Sciatic nerve (tissue), 2 donors: ENCODE measurements at places on chromosomes 5 and 9. TPM values are rescaled to one million over a fixed set of nuclear protein-coding genes. Genes with fewer than 3 reads are reported as not detected.

GRCh38 chr5:51860532-51861018 lies 477.3 kb downstream of the ISL1 start:
- DNase-seq: no peak

The AGGF1 gene
- total RNA-seq: 18.1 TPM

- no peak for DNase-seq
Measured at GRCh38 chr5:10266137-10266536, 16.1 kb downstream of the CCT5 start.

The PCA3 gene
- total RNA-seq: 0.18 TPM

DNA sequence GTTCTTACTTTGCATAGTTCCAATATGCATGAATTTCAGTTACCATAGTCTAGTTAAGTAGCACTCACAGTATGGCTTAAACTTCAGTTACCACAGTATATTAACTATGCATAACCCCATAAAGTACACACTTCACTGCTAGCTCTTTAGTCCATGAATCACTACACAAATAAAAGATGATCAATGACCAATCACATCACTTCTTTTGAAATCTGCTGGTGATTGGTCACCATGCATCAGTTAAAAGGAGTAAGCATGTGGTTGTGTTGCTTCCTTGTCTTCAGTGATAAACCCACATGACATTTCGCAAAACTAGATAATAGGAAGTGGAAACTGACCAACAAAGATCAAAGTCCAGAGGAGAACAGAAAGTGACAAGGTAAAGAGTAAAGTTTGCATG lies 79.0 kb downstream of the TAF11L14 start:
- DNase-seq: no peak

The ACSL6 gene
- total RNA-seq: 3.3 TPM

DNA sequence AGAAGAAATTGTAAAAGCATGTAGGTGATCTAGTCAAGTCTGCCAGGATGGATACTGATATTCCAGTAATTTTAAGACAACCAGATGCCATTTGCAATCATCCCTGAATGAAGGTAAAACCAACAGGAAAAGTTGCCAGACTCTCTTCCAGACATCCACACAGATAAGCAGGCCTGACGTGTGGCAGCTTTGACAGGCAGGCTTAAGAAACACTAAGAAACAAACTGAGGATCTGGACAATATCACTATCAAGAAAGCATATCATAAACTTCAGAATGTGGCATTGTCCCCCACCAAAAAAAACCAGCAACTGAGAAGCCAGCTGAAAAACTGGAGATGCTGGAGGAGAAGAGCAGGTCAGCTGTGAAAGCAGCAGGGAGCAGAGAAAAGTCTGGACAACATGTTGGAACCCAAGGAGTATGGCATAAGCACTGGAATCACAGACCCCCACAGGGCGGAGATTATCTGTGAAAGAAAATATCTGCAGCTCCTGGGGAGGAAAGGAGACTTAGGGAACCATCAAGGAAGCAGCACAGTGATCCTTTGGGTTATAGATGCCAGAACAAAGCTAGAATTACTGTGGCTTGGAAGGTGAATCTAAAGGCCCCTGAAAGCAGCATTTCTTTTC lies 307.0 kb downstream of the CWC27 start:
- no peak for DNase-seq

GRCh38 chr5:125134216-125135081 lies 388.0 kb upstream of the ZNF608 start:
- no peak for DNase-seq

The GPX3 gene
- 1,443 TPM for total RNA-seq

DNA sequence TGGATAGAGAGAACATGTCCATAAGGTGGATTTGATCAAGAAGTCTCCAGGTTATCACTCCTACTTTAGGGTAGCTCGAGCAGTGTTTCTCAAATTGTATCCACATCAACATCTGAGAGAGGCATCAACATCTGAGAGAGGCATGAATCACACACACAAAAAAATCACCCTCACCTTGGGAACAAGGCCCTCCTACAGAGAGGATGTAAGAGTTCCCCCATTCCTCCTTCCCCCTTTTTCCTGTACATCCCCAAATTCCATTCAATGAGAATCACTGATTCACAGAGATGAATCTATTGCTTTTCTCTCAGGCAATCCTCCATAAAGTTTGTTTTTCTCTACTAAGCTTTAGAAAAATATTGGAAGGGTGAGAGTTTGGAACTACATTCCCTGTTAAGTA lies 233.4 kb upstream of the CDH6 start:
- DNase-seq: no peak

DNA sequence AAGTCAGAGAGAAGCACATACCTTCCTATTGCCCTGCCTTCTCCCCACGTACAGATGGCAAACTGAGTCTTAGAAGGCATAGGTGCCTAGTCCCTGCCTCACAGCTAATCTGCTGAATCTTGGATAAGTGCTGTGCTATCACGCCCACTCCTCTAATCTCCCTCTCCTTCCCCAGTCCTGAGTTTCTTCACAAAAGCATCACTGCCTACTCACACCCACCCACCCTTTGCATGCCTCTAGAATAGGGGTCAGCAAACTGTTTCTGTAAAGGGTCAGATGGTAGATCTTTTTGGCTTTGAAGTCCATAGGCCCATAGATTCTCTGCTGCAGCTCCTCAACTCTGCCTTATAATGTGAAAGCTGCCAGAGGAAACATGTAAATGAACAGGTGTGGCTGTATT lies 23.2 kb upstream of the JADE2 start:
- no peak for DNase-seq

GRCh38 chr5:122730037-122730436 lies 44.8 kb upstream of the SNX2 start:
- no peak for DNase-seq

The DUSP1 gene
- total RNA-seq: 296 TPM
